ENCODE measurements at places on chromosomes 4 and X. TPM values are rescaled to one million over a fixed set of nuclear protein-coding genes. Genes with fewer than 3 reads are reported as not detected.

The BCORL1 gene
- 4.2 TPM for total RNA-seq

The MAGEA4 gene
- not detected for total RNA-seq

The RNF212 gene
- 4.6 TPM for total RNA-seq

The UGT2B15 gene
- not detected for total RNA-seq

The ING2 gene
- total RNA-seq = 8.9 TPM

The USP17L24 gene
- total RNA-seq = not detected

The SORBS2 gene
- not detected for total RNA-seq

The CT55 gene
- not detected for total RNA-seq

The LPAR4 gene
- total RNA-seq = 0.58 TPM

The GPC4 gene
- total RNA-seq = 0.33 TPM

The MAGEB4 gene
- total RNA-seq = not detected
